ENCODE measurements at places on chromosomes 2 and 18.

DNA sequence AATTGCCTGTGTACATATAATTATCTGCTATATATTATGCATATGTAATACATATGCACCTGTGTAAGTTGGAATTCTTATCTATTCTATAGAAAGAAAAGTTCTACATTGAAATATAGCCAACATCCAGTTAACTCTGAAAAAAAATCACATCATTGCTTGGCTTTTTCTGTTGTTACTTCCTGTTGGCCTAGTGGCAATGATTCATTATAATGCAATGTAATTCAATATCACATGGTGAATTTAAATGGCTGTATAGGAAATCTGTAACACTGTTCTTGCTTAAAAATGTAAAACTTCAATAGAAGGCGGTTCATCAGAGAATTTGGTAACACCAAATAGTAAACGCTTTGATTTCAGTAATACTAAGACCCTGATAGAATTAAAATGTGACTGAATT is 44.5 kb upstream of the MAP4K3 start:
- no peak for DNase-seq

GRCh38 chr2:959457-959856 is 8.8 kb downstream of the SNTG2 start:
- no peak for DNase-seq

- no peak for DNase-seq
Observed at GRCh38 chr2:203820969-203821368, 46.6 kb upstream of the CTLA4 start.

- DNase-seq: no peak
Observed at GRCh38 chr2:240628507-240628807, 3.2 kb downstream of the GPR35 start.

GRCh38 chr2:218718058-218718457 is 7.4 kb downstream of the TTLL4 start:
- no peak for DNase-seq

GRCh38 chr18:24936691-24937090 is 415.3 kb downstream of the ZNF521 start:
- no peak for DNase-seq

GRCh38 chr2:155372969-155373368 is 674.5 kb downstream of the KCNJ3 start:
- peak; percentile 32 for DNase-seq

- no peak for DNase-seq
Observed at GRCh38 chr18:44701227-44701626, 20.5 kb downstream of the SETBP1 start.

DNA sequence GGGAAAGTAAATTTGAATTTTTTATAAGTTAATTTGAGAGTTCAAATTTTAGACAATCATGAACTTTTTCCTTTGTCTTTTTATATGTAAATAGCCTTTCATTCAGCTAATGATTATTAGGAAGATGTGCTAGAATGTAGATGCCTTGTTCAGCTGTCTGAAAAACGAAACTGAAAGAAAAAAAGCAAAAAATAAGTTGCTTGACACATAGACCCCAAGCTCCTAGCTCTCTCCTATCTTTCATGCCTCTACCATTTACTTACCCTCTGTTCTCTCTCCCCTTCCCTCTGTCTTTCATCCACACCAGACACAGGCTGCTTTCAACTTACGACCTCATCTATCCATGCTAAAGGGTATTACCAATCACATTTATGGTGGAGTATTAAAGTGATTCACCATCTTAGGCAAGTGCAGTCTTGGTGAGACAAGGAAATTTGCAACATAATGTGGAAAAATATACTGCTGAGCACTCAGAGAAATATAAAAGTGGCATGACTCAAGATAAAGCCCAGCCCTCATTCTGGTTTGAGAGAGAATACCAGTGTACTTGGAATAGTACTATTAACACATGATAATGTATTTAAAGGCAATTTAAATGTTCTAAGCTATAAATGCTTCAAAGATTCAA is 425.6 kb downstream of the SUCLG1 start:
- no peak for DNase-seq

- no peak for DNase-seq
Observed at GRCh38 chr2:16330982-16331381, 334.7 kb downstream of the CYRIA start.

GRCh38 chr2:129667577-129667976 is 311.9 kb upstream of the RAB6C start:
- no peak for DNase-seq

DNA sequence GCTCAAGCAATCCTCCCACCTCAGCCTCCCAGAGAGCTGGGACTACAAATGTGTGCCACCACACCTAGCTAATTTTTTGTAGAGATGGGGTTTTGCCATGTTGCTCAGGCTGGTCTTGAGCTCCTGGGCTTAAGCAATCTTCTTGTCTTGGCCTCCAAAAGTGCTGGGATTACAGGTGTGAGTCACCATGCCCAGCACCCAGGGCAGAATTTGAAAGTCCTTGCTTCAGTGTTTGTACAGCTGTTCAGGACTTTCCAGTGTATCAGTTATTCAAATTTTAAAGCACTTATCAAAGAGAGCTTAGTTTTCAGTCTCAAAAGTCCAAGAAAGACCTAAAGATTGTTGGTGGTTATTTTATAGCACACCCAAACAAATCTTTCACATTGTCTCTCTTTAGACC is 43.6 kb upstream of the VPS54 start:
- DNase-seq: no peak

GRCh38 chr2:84160453-84160852 is 298.6 kb downstream of the SUCLG1 start:
- DNase-seq: no peak

DNA sequence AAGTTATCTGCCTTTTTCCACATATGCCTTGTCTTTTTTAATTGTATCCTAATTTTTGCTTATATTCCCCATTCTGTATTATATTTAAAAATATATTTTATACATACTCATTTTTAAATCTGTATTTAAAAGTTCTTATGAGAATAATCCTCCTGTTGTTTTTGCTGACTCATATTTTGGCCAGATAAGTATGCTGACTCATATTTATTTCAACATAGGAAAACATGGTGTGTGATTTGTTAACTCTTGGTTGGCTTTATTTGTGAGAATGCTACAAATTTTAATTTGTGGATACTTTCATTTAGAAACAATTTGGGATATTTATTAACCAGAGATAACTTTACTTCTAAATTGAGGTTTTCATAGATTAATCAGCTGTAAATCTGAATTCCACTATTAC is 587.7 kb downstream of the CPS1 start:
- no peak for DNase-seq

- no peak for DNase-seq
Observed at GRCh38 chr18:21451851-21452250, 148.7 kb downstream of the ESCO1 start.

DNA sequence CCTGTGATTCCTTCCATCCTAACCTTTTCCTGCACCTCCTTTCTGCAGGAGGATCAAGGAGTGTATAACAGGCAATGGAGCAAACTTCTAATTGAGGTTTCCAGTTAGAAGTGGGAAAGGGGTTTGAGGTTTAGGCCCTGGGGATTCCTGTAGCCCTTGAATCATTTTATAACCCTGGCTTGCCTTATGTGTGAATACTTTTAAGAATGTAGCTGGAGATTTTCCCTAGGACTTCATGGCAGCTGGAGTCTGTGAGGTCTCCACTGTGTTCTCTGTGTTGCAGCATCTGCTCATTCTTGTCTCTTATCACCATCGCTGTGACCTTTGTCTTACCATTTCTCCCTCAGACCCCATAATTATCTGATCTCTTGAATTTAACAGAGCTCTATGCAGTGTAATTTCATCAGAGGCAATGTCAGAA is 370.2 kb upstream of the SLC14A2 start:
- peak; percentile 31 for DNase-seq

DNA sequence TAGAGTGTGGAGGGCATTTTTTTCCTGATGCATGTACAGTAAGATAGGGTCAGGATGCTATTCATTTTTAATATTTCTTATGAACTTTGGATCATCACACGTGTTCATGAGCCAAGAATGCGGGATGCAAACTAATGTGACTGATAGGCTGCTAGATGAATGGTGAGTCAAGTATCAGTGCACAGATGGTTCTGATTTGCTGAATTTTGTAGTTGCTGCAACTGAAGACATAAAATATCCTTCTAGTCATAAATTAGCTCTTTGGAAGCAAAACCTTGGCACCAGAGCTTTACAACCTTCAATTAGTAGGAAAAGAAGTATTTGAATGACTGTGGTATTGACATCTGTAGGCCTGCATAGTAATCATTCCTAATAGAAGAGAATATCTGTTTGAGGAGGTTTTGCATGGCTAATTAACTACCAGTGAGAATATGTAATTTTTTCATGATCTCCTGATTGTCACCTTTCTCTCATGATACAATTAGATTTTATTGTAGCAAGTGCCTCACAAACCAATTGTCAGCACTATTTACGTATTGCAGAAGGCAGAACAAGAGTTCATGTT is 94.0 kb downstream of the VRK2 start:
- DNase-seq: peak; percentile 58

- no peak for DNase-seq
Observed at GRCh38 chr2:232931636-232932035, 61.6 kb downstream of the SNORC start.

DNA sequence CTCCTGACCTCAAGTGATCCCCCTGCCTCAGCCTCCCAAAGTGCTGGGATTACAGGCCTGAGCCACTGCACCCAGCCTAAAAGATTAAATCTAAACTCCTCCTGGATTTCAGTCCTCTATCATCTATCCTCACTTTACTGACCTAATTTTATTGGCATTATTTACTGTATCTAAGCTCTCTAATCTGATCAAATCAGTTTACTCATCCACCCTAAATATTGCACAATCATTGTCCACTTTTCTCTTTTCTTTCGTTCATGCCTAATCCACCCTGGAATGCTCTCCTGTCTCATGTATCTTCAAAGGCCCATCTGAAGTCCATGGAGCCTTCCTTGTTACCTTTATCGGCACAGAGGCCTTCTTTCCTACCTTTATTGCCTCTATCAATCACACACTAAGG is 31.6 kb upstream of the GPR155 start:
- no peak for DNase-seq

DNA sequence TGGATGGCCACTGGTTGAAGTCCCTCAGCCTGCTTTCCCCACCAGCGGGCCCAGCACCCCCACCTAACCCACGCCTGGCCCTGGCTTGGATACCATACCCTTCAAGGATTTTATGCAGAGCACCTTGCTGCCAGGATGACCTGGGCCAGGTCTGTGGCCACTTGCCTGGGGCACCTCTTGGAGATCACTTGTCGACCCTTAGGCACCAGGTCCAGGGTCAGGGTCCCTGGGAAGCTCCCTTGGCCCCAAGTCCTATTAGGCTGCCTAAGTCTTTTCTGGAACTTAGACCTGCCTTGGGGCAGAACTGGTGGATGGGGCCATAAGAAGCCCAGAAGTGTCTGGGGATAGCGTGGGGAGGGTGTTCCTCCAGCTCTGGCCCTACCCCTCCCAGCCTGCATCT is 39.1 kb downstream of the FOSL2 start:
- no peak for DNase-seq

DNA sequence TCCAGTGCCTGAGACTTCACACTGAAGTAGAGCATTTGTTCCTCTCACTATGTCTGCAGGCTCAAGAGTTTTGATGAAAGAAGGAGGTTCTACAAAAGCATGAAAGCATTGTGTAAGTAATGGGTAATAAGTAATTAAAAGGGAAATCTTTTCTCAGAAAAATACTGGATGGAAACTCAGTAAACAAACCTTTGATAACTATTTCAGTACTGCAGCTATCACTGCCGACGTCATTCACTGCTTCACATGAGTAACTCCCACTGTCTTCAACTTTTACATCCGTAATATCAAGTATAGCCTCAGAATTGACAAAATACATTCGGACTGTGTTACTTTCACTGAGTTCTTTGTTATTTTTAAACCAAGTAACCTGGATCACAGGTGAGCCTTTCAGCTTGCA is 72.7 kb downstream of the TTN start:
- no peak for DNase-seq

DNA sequence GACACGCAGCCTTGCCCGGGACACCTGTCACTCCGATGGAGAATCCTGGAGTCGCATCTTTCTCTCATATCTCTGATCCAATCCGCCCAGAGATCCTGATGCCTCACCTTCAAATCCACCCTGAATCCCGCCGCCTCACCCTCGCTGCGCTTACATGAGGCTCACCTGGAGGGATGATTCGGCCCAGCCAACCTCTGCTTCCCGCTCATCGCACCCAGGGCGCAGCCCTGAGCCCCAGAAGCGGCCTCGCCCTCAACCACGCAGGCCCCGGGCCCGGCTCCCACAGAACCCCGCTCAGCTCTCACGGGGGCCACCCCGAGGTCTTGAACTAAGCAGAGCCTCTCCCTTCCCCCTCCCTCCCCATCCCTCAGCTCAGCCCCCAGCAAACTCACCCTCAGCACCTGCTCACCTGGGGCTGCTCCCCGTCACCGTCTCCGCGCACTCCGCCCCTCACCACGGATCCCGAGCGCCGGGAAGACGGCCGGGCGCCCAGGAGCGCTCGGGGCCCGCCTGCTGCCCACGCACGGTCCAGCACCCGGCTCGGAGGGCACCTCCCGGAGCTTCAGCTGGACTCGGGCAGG is 160.0 kb downstream of the NDUFA10 start:
- DNase-seq: no peak

DNA sequence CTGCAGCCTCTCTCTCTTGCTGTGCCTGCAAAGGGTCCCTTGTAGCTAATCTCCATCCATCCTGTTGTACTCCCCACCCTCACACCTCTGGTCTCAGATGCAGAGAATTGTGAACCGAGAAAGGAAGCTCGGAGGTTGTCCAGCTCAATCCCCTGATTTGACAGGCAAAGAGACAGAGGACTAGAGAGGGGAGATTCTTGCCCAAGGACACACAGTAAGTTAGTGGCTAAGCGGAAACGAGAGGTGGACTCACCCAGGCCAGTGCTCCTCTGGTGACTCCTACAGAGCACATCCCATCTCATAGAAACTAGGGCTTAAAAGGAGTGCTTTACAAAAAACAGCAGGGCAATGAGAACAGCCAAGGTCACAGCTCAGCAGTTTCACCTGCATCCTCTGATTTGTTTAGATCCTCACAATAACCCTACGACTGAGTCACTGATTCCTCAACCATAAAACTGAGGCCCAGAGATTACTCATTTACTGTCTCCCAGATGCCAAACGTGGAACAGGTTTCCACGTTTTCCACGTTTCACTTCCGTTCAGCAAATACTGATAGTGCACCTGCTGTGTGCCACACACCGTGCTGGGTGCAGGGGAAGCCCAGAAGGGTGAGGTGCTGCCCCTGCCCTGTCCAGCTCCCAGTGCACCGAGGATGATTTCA is 22.1 kb downstream of the EHD3 start:
- no peak for DNase-seq

DNA sequence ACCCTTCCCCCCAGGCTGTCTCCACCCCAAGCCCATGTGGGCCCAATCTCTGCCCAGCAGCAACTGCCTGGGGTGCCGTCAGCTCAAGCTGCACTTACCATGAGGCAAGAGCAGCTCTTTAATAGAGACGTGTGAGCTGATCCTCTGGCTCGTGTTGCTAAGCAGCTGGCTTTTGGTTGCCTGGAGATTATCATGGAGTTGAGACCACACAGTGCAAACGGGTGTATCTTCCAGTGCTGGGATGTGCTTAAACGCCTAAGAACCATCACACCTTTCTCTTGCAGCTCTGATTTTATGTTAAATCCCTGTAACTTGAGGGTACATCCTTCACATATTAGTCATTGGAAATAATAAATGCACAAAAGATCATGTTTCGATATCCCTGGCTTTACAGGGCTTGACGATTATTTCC is 271.1 kb downstream of the PRKCE start:
- DNase-seq: peak; percentile 80

GRCh38 chr2:57855212-57855611 is 191.4 kb upstream of the VRK2 start:
- no peak for DNase-seq

GRCh38 chr2:70698847-70699246 is 69.2 kb downstream of the ADD2 start:
- no peak for DNase-seq

Measured in muscle of leg (tissue), 16 donors.